Right renal cortex interstitium (tissue), 3 donors: ENCODE measurements at places on chromosomes 3 and 15. TPM values are rescaled to one million over a fixed set of nuclear protein-coding genes. Genes with fewer than 3 reads are reported as not detected.

Gene CCR4
- 0.12 TPM for polyA plus RNA-seq

GRCh38 chr15:43826508-43827341 is at the start of gene WDR76:
WDR76 (plus strand) TSS chr15:43827002; CDS start chr15:43827033, 31 bp downstream.
- DNase-seq: peak; percentile 50

DNA sequence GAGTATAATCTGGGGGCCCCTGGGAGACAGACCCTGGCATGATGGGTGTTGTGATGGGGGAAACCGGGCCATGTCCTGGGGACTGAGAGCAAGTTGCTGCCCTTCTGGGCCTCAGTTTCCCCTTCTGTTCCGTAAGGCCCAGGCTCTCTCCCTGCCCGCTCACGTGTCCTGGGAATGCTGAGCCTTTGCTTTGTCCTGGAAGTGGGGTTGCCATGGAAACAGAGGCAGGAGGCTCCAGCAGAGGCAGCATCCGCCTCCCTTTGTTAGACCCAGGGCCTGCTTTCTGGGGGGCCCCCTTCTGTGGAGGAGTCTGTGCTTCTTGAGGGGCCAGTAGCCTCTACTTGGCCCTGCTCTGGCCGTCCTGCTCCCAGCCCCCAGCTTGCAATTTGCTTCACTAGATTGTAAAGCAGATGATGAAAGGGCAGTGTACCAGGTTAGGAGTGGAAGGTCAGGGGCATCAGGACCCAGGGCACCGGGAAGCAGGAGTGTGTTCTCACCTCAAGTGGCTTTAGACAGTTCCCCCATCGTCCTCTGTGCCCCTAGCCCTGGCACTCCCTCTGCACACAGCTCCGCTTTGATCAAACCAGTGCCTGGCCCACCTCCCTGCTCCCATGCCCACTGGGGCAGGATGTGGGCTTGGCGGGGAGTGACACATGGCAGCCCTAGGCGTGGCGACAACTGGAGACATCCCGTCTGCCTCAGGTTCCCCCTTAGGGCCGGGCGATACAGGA is 105.6 kb downstream of the FBLN2 start:
- no peak for DNase-seq

- DNase-seq: no peak
Observed at GRCh38 chr3:8303466-8303865, 198.2 kb upstream of the LMCD1 start.

GRCh38 chr3:131048030-131048429 is 21.4 kb downstream of the NEK11 start:
- DNase-seq: no peak

DNA sequence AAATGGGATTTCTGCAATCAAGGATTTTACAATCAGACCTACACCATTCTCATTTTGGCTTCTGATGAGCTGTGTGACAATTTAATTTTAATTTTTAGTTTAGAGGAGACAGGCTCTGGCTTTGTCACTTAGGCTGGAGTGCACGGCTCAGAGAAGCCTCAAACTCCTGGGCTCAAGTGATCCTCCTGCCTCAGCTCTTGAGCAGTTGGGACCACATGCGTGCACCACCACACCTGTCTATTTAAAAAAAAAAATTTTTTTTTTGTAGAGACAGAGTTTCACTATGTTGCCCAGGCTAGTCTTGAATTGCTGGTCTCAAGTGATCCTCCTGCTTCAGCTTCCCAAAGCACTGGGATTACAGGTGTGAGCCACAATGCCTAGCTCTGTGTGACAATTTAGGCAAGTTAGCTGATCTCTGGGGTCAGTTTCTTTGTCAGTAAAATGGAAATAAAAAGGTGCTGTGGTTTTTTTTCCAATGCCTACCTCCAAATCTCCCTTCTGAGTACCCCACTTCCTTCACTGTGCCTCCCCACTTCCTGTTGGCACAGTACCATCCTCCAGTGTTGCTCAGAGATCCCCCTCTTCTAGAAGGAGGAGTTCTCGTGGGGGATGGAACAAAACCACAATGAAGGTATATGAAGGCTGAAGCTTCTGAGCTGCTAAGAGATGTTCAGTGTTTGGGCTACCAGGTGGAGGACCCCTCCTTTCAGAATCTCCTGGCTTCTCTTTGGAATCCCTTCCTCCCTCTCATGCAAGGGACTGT is 54.1 kb upstream of the GSK3B start:
- DNase-seq: no peak

- DNase-seq: no peak
Observed at GRCh38 chr3:128351546-128351945, 115.1 kb downstream of the DNAJB8 start.

DNA sequence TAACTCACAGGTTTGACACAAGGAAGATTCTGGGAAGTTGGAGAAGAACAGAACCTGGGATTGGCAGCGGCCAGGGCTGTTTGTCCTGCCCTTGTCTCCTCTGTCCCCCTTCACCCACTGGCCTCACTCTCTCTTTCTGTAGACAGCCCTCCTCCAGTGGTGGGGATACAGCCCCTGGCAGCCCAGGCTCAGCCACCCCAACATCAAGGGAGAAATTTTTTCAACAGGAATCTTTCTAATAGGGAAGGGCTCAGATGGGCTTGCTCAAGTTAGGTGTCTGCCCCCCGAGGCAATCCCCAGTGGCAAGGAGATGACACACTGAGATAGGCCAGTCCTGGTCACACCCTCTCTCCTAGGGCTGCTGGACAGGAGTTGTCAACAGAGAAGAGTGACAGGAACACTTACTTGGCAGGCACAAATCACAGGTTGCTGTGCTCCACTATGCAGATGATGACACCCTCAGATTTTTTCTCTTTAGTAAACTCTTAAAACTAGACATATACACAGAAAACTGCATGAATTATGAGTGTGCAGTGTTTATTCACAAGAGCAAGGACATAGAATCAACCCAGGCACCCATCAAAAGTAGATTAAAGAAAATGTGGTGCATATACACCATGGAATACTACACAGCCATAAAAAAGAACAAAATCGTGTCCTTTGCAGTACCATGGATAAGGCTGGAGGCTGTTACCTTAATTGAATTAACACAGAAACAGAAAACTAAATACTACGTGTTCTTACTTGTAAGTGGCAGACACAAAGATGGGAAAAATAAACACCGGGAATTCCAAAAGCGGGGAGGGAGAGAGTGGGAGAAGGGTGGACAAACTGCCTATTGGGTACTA is 36.3 kb downstream of the PLA2G4D start:
- no peak for DNase-seq

DNA sequence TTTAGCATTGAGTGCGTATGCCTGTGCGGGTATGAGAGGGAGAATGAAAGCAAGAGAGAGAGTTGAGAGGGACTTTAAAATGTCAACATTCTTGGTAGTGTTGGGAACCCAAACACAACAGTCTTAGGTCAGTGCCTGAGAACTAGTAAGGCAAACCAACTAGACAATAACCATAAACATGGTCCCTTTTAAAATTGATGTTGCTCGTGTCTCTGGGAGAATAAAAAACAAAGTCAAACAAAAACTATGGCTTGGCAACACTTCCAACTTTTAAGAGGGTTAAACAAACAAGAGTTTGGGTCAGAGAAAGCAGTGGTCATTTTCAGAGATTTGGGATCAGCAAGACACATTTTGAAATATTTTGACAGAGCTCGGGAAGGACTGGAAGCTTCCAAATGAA is 146.7 kb upstream of the THBS1 start:
- DNase-seq: peak; percentile 54

- no peak for DNase-seq
Observed at GRCh38 chr3:138440121-138440521, 5.7 kb downstream of the ESYT3 start.

DNA sequence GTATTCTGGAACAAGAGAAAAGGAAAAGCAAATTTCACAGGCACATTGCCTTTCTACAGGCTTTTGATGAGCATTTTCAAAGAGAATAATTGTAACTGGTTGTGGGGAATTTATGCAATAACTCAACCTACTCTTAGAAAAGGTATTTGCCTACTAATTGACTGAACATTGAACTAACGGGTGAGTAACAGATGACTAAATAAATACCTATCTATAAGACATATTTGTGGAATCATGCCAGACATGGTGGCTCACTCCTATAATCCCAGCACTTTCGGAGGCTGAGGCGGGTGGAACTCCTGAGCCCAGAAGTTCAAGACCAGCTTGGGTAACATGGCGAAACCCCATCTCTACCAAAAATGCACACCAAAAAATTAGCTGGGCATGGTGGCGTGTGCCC is 367.7 kb downstream of the CGGBP1 start:
- DNase-seq: no peak

- no peak for DNase-seq
Observed at GRCh38 chr3:127424766-127425504, 137.1 kb upstream of the PRR20G start.

GRCh38 chr15:42324308-42324707 is 35.0 kb upstream of the CAPN3 start:
- no peak for DNase-seq

- peak; percentile 56 for DNase-seq
Observed at GRCh38 chr15:79283252-79284048, 928 bp downstream of the ANKRD34C start.

Gene USP50
- polyA plus RNA-seq: 0.85 TPM

DNA sequence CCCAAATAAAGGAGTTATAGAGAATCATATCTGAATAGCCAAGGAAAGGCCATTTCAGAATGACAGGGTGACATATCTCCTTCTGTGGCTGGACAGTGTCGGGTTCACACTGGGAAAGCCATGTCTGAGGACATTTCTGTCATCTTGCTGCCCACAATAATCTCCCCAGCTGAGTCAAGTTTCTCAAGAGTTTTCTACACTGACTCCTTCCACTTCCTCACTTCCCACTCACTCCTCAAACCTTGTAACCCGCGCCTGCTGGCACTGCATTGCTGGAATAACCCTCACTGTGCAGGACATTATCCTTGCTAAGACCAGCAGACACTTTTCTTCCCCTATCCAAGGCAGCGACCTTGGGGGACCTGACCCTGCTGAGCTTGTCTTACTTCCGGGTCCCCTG is 5.3 kb upstream of the INSYN1 start:
- DNase-seq: no peak

- DNase-seq: no peak
Observed at GRCh38 chr15:45156744-45157455, 27.1 kb downstream of the DUOX1 start.

Gene ESYT3
- polyA plus RNA-seq: 1.2 TPM

Gene NUTM1
- not detected for polyA plus RNA-seq

DNA sequence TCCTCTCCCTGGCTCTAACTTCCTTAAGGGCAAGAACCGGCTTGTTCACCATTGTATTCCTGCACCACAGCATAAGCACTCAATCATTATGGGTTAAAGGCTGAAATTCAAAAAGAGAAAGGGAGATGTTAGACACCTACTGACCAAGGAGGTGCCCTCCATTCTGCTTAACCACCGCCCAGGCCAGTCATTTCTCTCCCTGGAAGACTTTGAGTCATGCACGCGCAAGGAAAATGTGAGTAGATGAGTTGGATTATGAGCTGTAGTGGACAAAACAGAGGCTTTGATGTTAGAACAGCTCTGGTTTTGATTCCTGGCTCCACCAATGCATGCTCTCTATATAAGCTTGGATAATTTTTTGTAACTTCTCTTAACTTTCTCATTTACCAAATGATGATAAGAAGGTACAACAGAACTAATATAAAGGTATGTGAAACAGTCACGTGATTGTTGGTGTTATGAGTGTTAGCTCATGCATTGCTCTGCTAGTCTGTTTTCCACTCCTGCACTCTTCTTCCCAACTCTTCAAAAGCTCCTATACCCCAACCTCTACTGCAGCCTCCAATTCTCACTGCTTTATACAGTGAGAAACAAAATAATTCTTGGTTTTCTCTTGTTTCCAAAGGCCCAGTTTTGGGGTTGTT is 148.4 kb upstream of the ATP11B start:
- DNase-seq: no peak

Gene ADIPOQ
- 0.04 TPM for polyA plus RNA-seq
